ENCODE measurements at places on chromosomes 2 and 18. TPM values are rescaled to one million over a fixed set of nuclear protein-coding genes. Genes with fewer than 3 reads are reported as not detected.
A peak's percentile ranks its signal among the peaks of the same experiment; 100 is the strongest.

MROH2A gene
- not detected for total RNA-seq

NT5DC4 gene
- total RNA-seq, result not detected

DNA sequence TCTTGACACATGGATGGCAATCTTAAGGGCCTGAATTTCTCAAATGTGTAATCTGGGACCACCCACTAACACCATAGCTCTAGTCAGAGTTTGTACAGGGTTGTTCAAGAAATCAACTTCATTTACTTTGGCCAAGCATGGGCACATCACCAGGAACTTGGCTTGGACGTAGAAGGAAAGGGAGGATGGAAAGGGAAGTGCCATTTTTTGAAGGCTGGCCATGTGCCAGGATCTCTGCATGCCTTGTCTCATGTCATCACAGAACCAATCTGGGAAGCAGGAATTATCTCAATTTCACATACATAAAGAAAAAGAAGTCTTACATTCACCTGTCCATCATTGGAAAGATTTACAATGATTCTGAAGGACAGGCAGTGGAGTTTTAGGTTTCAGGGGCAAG, 128.1 kb downstream of the ANTXR1 start:
- no peaks in the 10 kb centered on the region for H3K36me3 ChIP-seq
- peak; percentile 38 for DNase-seq
- H3K4me1 ChIP-seq, result no peaks in the 10 kb centered on the region
- H3K4me3 ChIP-seq, result no peak overlapping the region
- no peaks in the 10 kb centered on the region for H3K27me3 ChIP-seq

GRCh38 chr2:13091861-13092378, 375.2 kb downstream of the TRIB2 start:
- no peak overlapping the region for H3K27ac ChIP-seq
- no peak for DNase-seq
- H3K4me1 ChIP-seq, result no peaks in the 10 kb centered on the region
- H3K4me3 ChIP-seq, result no peak overlapping the region
- H3K36me3 ChIP-seq, result no peaks in the 10 kb centered on the region
- no peaks in the 10 kb centered on the region for H3K27me3 ChIP-seq

GRCh38 chr2:109614715-109615636, 812 bp downstream of the SOWAHC start:
- H3K27ac ChIP-seq, result peak overlapping the region; percentile 98
- H3K4me3 ChIP-seq, result peak overlapping the region; percentile 66
- peak; percentile 20 for DNase-seq
- H3K4me1 ChIP-seq, result peaks cover 35% of the 10 kb centered on the region
- H3K27me3 ChIP-seq, result no peaks in the 10 kb centered on the region
- no peaks in the 10 kb centered on the region for H3K36me3 ChIP-seq
